Activated CD8-positive, alpha-beta memory T cell treated with anti-CD3 and anti-CD28 coated beads, Interleukin-2, amount 10 ng/mL, durations not matched to agents 7 days and 5 days (primary cell): ENCODE measurements at places on chromosomes 2 and 18. TPM values are rescaled to one million over a fixed set of nuclear protein-coding genes. Genes with fewer than 3 reads are reported as not detected.

DNA sequence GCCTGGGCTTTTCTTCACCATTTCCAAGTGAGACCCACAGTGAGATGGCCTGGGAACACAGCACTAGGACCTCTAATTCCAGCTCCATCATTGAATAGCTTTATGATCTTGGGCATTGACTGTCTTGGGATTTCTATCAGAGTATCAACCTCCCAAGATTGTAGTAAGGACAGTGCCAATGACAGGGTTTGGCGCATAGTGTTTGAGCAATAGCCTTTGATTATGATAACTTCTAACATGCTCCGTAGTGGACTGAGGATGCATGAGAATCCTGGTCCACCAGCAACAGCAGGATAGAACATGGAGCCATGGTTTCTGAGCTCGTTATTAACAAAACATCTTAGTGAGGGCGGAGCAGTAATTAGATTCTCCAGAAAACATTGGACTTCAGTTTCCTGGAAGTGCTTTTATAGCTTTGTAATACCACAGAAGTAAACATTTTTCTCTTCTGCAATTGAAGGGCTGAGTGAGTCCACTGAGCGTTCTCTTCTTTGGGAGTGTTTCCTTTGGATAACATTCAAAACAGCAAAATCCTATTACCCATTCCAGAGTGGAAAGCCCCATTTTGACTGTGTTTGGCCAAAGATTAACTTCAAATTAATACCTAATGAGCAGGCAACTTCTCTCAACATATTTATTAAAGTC is 63.7 kb downstream of the IL1R2 start:
- DNase-seq, result no peak
- no peak overlapping the region for H3K27ac ChIP-seq
- H3K4me1 ChIP-seq, result no peaks in the 10 kb centered on the region
- no peak overlapping the region for H3K4me3 ChIP-seq
- H3K27me3 ChIP-seq, result no peaks in the 10 kb centered on the region

GRCh38 chr2:18312818-18313217 is 247.6 kb downstream of the RDH14 start:
- no peaks in the 10 kb centered on the region for H3K36me3 ChIP-seq
- H3K4me3 ChIP-seq, result no peak overlapping the region
- H3K27ac ChIP-seq, result no peak overlapping the region
- H3K4me1 ChIP-seq, result no peaks in the 10 kb centered on the region
- H3K27me3 ChIP-seq, result no peaks in the 10 kb centered on the region

- H3K4me3 ChIP-seq, result no peak overlapping the region
- H3K4me1 ChIP-seq, result no peaks in the 10 kb centered on the region
- DNase-seq, result no peak
These were observed 260.8 kb upstream of the FAM98A start for GRCh38 chr2:33859811-33860461.

- no peak for DNase-seq
- H3K27ac ChIP-seq, result no peak overlapping the region
- H3K4me3 ChIP-seq, result no peak overlapping the region
- no peaks in the 10 kb centered on the region for H3K36me3 ChIP-seq
- H3K27me3 ChIP-seq, result no peaks in the 10 kb centered on the region
These were observed 255.8 kb downstream of the ERBB4 start for GRCh38 chr2:212282671-212283261.

- no peaks in the 10 kb centered on the region for H3K4me1 ChIP-seq
- no peak overlapping the region for H3K4me3 ChIP-seq
- H3K27ac ChIP-seq, result no peak overlapping the region
- H3K27me3 ChIP-seq, result no peaks in the 10 kb centered on the region
- DNase-seq, result no peak
- H3K36me3 ChIP-seq, result peaks cover 15% of the 10 kb centered on the region
These were observed 45.8 kb downstream of the STK17B start for GRCh38 chr2:196125596-196125995.

Gene DCDC2C
- not detected for total RNA-seq

Gene ZNF397
- 10.8 TPM for total RNA-seq
